Glutamatergic neuron (in vitro differentiated cells): ENCODE measurements at places on chromosomes 6 and 20.
A peak's percentile ranks its signal among the peaks of the same experiment; 100 is the strongest.

DNA sequence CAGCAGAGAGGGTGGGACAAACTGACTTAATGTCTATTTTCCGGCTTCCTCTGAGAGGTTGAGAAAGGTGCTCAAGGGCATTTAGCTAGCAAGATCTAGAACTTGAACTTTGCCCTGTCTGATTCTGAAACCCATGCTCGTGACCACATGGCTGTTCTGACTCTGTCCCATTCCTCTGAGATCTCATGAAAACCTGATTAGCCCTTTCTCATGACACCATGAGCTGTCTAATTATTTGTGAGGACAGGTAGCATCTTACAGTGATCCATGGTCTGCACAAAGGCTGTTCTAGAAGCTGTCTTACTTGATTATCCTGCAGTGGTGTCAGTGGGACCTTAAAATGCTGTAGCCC is 89.6 kb upstream of the TOX2 start:
- DNase-seq, result no peak

GRCh38 chr20:45345104-45345936 is 2.9 kb downstream of the SDC4 start:
- DNase-seq, result no peak

- DNase-seq, result no peak
These were observed 5.0 kb downstream of the FAM217B start for GRCh38 chr20:59945175-59945574.

- DNase-seq, result no peak
These were observed 66.0 kb downstream of the KIZ start for GRCh38 chr20:21191839-21192238.

- no peak for DNase-seq
These were observed 90.8 kb downstream of the THBS2 start for GRCh38 chr6:169162752-169163407.

DNA sequence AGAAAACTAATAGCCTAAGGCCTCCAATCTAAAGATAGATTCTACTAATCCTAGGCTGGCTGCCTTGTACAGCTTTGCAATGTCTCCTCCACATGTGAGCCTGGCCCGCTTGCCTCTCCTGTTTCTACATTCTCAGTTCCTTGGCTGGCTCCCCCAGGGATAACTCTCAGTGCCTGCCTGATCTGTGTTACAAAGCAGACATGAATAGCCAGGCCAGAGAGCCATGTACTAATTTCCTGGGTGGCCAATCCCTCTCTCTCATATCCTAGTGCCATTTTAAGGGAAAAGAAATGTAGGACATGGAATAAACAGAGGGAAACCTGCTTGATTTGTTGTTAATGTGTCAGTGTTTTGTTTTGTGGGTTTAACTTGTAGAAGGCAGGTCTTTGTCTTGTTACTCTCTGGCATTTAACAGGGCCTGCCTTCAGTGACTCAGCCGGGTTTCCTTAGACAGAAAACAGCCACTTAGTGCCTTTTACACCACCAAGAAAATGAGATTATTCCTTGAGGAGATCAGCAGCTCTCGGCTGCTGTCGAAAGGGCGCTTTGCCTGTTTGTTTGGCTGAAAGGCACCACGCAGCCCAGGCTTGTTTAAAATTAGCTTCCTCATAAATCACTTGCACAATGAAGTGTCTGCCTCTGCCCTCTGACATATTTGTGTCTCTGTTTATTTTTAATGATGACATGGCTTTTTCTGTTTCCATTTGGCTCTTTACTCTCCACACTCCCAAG is 702.7 kb downstream of the MAFB start:
- DNase-seq, result peak; percentile 57

DNA sequence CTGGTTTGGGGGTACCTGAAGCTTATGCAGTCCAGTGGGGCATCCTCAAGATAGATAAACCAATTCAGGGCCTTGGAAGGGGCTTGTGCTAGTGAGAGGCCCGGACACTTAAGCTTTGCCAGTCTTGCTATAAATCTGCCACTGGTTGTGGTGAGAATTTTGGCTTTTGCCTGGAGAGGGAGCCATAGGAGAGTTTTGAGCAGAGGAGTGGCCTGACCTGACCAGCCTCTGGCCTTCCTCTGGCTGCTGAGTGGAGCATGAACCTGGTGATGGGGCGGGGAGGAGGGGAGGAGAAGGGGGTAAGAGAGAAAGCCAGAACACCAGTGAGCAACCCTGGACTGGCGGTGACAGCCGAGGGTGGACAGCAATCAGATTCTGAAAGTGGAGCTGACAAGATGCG is 7.1 kb downstream of the TMEM74B start:
- DNase-seq, result no peak

- no peak for DNase-seq
These were observed 3.3 kb downstream of the RAB22A start for GRCh38 chr20:58312836-58313235.

GRCh38 chr20:22403632-22404361 is 180.6 kb downstream of the FOXA2 start:
- no peak for DNase-seq

DNA sequence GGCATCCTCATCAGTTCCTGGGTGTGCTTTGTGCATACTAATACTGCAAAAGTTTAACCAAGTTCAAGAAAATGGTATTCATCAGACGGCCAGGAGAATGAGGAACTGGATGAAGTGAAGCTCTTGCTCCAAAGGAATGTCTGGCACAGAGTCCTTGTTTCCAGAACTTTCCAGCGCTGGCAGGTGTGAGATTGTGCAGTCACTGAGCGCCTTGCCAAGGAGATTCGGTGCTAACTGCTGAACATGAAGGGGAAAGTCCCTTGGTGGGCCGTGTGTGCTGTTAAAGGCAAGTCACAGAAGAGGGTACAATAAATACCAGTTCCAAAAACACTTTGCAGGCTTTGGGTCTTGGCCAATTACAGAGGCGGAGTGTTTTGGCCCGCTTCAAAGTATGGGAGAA is 262.3 kb upstream of the SOX4 start:
- no peak for DNase-seq
